Midbrain (tissue), 1 donor: ENCODE measurements at places on chromosomes 5 and 9.

DNA sequence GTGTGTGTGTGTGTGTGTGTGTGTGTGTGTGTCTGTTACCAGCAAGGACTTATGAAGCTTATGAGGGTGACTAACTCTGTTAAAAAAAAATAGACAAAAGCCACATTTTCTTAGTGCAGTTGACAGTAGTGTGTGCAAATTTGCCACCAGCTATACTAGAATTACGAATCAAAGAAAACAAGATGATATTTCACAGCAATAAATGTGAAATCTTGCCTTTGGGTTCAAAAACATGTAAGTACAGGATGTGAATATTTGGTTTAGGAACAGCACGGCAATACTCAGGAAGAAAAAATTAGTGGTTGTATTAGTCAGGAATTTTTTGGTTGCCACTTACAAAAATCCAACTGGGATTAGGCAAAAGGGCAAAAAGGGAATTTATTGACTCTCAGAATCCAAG lies 117.4 kb downstream of the NPR3 start:
- DNase-seq: no peak

GRCh38 chr5:74767579-74767913 lies 497 bp downstream of the NSA2 start:
- DNase-seq: no peak

GRCh38 chr9:69476016-69476415 lies 151.0 kb downstream of the ENTREP1 start:
- DNase-seq: no peak

DNA sequence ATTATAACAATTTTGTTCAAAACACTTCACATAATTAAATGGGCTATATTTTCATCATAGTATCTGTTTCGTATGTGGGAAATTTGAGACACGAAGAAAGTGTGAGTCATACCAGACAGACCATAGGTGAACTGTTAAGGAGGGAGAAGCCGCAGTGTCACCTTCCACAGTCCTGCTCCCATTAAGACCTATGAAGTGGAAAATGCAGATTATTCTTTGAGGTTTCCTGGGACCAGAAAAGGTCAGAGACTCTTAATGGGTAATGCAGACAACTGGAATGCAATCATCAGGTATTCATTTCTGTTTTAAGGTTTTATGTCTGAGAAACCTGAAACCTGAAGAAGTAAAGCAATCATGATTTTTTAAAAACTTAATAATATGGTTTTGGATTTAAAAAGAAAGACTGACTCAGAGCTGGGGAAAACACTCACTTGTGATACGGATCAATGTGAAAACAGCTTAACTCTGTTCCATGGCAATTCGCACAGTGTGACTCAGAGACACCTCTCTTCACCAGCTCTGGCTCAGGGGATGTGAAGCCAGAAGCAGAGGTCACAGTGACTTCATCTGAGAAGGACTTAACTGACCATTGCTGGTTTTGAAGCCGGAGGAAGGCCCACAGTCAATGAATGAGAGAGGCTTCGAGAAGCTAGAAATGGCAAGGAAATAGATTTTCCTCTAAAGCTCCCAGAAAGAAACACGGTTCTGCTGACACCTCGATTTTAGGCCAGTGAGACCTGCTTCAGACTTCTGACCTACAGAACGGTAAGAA lies 17.2 kb upstream of the GCNT1 start:
- DNase-seq: no peak

DNA sequence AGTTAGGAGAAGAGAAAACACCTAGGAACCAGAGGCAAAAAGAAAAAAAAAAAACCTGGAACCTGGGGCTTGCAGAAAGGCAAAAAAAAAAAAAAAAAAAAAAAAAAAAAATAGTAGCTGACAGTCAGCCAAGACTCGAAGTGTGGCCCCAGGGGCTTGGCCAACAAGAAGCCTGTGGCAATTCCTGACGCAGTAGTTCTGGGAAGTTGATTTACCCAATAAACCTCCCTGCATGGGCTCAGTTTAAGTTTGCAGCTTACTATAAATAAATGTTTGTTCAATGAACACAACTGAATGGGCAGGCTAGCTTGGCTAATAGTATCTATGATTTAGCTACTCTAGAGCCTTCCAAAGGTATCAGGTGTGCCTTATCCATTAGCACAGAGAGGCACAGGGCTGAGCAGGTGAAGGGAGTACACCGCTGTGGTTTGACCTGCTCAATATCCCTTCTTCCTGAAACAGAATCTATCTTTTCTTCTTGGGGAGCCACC lies 21.3 kb upstream of the GLRX start:
- DNase-seq: no peak

GRCh38 chr5:116097301-116097700 lies 12.5 kb downstream of the COMMD10 start:
- no peak for DNase-seq
